Globus pallidus (tissue), 1 donor: ENCODE measurements at places on chromosomes 4 and X.

DNA sequence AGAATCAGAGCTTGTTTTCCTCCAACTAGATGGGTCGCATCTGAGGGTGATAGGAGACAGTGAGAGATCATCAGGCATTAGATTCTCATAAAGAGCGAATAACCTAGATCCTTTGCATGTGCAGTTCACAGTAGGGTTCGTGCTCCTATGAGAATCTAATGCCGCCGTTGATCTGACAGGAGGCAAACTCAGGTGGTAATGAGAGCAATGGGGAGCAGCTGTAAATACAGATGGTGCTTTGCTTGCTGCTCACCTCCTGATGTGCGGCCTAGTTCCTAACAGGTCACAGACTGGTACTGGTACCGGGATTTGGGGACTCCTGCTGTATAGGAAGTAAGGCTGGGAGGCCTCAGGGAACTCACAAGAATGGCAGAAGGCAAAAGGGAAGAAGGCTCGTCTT is 276.5 kb downstream of the FAT4 start:
- DNase-seq = no peak

GRCh38 chrX:153793291-153793690 is 884 bp downstream of the IDH3G start:
- no peak for DNase-seq

DNA sequence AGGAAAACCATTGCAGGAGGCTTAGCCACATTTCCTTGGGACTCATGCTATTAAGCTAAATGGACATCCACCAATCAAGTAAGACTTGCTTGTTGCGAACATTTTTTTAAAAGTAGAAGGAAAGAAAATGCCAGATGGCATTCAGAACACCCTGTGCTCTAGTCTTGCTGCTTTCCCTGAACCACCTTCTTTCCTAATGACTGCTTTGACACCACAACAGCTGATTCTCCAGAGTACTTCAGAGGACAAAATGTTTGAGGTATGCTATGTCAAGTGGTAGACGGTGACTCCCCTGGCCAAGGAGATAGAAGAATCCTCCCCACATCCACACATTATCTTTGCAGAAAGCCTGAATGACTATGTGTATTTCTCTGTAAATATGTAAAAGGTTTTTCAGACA is 65.4 kb downstream of the ANK2 start:
- DNase-seq = no peak

GRCh38 chr4:9898596-9899305 is 117.3 kb downstream of the DRD5 start:
- peak; percentile 36 for DNase-seq

DNA sequence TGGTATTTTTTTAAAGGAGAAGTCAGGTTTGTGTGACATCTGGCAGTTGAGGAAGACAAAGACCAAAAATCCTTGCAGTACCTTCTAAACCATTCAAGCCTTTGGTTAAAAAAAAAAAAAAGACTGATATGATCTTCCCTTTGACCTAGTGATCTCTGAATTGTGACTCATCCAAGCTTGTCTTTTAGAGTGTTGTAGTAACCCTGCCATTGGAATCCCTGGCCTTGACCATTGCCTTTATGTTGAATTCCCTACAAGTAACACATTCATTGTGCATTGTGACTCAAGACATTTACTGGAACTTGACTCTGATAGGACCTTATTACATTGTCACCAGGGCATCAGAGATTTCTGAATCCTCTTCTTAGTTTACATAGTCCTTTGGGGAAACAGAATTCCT is 1469.0 kb downstream of the TECRL start:
- no peak for DNase-seq

DNA sequence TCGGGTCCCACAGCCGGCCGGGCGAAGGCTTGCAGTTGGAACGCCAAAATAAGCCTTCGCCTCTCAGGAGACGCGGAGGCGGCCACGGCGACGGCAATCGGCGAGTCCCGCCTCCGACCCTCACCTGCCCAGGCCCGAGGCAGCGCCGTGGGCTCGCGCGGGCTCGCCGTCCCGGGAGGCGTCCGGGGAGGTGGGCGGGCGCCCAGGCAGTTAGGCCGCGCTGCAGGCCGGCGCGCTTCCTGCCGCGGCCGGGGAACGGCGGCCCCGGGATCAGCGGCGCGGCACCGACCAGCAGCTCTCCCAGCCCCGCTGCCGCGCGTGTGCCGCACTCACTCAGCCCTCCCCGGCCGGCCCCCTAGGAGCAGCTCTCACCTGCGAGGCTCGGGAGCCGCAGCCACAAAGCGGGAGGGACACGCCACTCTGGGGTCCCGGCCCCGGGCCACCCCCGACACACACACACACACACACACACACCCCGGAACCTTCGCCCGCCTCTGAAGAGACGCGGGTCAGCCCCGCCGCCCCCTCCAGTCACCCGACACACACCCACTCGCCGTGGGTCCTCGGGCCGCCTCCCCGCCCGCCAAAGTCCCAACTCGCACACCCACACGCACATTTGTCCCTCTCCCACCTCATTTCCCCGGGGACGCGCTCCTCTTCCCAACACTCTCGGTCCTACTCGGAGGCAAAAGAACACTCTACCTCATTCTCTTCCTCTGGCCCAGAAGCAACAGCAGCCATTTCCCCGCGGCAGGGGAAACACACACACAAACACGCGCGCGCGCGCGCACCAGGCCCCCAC is at the start of gene CNOT6L:
CNOT6L (minus strand) TSS at position 767 of the 802 bp plus-strand sequence; CDS start at position 707, 60 bp downstream.
- DNase-seq = peak; percentile 66

GRCh38 chr4:1511441-1512041 is 105.3 kb upstream of the NKX1-1 start:
- DNase-seq = peak; percentile 66

DNA sequence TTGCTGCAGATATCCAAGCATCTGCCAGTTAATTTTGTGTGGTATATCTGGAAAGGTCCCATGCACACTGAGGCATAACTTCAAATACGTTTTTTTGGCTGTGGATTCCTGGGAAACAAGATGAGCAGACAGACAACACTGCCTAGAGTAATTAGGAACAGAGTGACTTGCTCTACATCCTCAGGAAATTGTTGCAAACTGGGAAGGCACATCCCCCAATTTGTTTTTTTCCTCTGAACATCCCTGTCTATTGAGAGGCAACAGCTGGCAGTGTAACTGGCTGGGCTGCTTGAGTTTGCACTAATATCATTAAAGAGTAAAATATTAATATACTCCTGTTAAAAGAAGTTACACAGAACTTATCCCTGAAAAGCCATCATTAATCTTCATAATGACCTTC is 207.7 kb upstream of the SLIT2 start:
- no peak for DNase-seq

GRCh38 chr4:185480016-185480732 is 8.6 kb upstream of the CCDC110 start:
- no peak for DNase-seq

GRCh38 chr4:141019768-141020167 is 113.5 kb downstream of the RNF150 start:
- no peak for DNase-seq

DNA sequence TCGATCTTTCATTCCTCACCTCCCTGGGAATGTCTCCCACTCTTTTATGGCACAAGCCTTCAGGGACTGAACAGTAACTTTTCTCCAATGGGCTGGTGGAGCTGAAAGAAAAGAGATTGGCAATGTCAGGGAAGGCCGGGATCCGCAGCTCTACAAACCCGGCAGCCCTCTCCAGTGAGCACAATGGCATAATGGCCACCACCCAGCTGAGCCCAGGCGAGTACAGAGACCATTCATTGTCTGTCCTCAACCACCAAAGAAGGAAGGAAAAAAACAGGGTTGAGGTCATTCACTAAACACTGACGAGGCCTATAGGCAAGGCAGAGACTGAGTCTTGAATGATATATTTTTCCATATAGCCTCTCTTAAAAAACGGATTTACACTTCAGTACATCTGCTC is 3.6 kb downstream of the GEMIN8 start:
- peak; percentile 91 for DNase-seq

DNA sequence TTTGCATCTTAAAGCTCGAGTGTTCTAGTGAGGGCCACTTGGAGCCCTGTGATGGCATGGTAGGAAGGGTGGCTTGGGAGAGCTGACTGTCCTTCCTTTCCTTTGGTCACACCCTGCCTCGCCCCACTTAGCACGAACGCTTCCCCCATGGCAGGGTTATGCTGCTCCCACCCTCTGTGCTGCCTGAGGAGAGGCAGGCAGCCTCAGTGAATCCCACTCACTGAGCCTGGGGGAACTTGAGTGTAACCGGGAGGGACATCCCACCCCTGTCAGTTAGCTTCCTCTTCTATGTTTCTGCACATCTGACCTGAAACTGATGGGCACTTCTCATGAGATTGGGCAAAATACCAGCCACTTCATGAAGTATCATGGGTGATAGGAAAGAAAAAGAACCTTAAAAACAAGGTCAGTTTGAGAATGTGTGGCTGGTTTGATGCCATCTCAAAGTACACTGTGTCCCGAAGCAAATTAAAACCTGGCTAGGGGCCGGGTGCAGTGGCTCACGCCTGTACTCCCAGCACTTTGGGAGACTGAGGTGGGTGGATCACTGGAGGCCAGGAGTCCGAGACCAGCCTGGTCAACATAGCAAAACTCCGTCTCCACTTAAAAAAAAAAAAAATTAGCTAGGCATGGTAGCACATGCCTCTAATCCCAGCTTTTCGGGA is 10.1 kb downstream of the TKTL1 start:
- DNase-seq = no peak

DNA sequence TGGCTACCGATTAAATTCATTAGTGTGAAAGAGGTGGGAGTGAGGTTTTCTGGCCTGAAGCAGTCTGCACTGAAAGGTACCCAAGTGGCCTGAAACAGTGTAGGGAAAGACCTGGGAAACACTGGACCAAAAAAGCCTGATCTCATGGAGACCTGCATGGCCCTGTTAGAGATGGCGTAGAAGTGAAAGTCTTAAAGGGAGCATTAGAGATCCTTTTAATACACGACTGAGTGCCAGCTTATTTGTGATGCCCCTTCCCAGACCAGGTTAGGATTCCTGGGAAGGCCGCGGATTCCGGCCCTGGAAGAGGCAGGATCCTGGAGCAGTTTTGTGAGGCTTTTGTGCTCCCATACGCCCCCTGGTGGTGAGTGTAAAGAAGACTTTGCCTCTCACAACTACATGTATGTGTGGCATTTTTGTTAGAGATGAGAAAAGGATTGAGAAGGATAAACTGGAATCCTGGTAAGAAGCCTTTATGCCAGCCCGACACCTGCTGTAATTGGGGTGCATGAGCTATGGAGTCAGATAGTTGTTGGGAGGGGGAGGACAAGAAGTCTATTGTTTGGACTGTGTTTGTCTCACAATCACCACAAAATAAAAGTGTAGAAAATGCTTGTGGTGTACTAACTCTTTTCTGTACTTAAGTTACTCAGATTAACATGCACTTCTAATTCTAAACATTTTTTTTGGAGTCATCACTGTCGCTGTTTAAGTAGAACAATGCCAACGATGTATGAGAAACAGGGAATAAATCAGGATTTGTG is 54.0 kb downstream of the JADE1 start:
- DNase-seq = peak; percentile 75

GRCh38 chrX:48793935-48794334 is 7.5 kb downstream of the GATA1 start:
- DNase-seq = no peak

GRCh38 chr4:119748853-119749252 is 120.2 kb upstream of the PDE5A start:
- no peak for DNase-seq

DNA sequence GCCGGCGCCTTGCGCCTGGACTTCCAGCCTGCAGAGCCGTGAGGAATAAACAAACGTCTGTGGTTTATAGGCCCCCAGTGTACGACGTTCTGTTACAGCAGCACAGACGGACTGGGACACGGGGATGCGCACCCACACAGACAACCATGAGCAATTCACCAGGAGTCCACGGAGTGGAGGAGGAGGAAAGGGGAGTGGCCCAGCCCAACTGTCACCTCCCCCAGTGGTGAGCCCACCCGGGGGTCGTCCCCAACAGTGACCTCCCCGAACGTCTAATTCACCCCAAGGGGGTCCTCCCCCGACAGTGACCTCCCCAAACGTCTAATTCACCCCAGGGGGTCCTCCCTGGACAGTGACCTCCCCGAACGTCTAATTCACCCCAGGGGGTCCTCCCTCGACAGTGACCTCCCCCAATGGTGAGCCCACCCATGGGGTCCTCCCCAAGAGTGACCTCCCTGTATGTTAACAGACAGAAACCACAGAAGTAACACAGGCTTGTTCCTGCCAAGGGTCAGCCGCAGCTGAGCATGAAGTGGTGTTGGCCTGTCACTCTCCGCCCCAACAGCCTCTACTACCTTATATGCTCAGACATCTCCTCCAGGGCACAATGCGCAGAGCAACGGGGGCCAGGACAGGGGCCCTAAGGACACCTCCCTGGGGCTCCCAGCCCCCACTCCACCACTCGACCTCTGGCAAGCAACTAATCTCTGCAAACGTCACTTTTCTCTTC is 6.2 kb downstream of the GAK start:
- no peak for DNase-seq

DNA sequence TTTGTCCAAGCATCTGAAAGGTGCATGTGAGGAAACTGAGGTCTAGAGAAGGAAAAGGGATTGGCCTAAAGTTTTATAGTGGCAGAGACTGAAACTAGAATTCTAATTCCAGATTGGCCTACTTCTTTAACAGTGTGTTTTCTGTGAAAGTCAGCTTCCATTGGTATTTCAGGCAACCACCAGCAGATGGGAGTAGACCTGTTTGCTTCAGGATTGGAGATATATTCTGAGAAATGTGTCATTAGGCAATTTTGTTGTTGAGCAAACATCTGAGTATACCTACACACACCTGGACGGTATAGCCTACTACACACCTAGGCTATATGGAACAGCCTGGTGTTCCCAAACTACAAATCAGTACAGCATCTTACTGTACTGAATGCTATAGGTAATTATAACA is 207.3 kb upstream of the RADX start:
- no peak for DNase-seq

DNA sequence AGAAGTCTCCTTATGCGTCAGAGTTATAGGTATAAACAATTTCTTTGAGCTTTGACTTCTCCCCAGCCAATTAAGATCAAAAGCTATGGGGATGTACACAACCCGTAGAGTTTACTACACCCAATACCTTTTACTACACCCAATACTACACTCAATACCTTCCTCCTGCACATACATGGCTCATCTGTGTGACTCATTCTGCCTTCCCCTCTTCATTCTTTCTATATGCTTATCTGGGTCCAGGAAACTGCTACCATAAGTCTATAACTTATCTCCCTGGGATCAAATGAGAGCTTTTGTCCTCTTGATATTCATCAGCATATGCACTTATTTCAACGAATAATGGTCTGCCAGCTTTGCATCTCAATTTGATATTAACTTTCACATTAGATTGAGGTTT is 28.2 kb downstream of the ANKRD50 start:
- no peak for DNase-seq

- DNase-seq = no peak
Measured at GRCh38 chrX:111086591-111087006, 9.4 kb upstream of the PAK3 start.

DNA sequence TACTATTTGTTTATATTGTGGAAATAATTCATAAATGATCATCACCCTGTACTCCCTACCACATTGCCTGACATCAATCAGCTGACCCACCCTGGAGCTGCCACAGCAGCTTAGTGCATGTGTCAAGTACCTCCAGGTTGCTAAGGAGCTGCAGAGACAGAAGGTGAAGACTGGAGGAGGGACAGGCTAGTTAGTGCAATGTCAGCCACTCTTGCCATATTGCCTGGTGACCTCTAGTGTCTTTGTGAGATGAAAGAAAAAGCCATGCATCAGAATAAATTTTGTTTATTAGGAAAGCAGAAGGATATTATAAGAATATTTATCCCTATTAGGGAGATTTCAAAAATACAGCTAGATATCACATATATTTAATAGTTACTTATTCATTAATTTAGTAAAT is 243.9 kb upstream of the FAT4 start:
- DNase-seq = no peak

- no peak for DNase-seq
Measured at GRCh38 chr4:41143311-41144039, 70.9 kb downstream of the APBB2 start.
